GM23338 (cell line): ENCODE measurements at places on chromosomes 16 and 17. TPM values are rescaled to one million over a fixed set of nuclear protein-coding genes. Genes with fewer than 3 reads are reported as not detected.

GRCh38 chr17:58020401-58020800 lies 13.4 kb upstream of the SRSF1 start:
- no peak overlapping the region for H3K27ac ChIP-seq
- H3K4me3 ChIP-seq: no peak overlapping the region
- no peaks in the 10 kb centered on the region for H3K27me3 ChIP-seq
- peaks cover 5% of the 10 kb centered on the region for H3K4me1 ChIP-seq
- no peaks in the 10 kb centered on the region for H3K36me3 ChIP-seq

- no peaks in the 10 kb centered on the region for H3K36me3 ChIP-seq
- no peak for DNase-seq
- H3K27me3 ChIP-seq: no peaks in the 10 kb centered on the region
- no peak overlapping the region for H3K4me3 ChIP-seq
Measured at GRCh38 chr17:78599419-78599818, 22.2 kb upstream of the DNAH17 start.

DNA sequence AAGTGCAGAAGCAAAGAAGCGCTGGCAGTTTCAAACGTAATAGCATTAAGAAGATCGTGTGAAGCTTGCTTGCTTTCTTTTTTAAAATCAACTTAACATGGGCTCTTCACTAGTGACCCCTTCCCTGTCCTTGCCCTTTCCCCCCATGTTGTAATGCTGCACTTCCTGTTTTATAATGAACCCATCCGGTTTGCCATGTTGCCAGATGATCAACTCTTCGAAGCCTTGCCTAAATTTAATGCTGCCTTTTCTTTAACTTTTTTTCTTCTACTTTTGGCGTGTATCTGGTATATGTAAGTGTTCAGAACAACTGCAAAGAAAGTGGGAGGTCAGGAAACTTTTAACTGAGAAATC lies 17.4 kb upstream of the RAB11FIP4 start:
- no peaks in the 10 kb centered on the region for H3K27me3 ChIP-seq
- no peak overlapping the region for H3K27ac ChIP-seq
- DNase-seq: no peak
- H3K36me3 ChIP-seq: no peaks in the 10 kb centered on the region
- H3K4me3 ChIP-seq: no peak overlapping the region

GRCh38 chr16:68287276-68288251 lies 23.2 kb downstream of the SLC7A6OS start:
- H3K36me3 ChIP-seq: peaks cover 7% of the 10 kb centered on the region; the same call in 1 of the 2 replicates
- no peak for DNase-seq
- H3K27ac ChIP-seq: no peak overlapping the region
- H3K4me1 ChIP-seq: no peaks in the 10 kb centered on the region
- no peaks in the 10 kb centered on the region for H3K27me3 ChIP-seq

- no peaks in the 10 kb centered on the region; the same call in 1 of the 2 replicates for H3K36me3 ChIP-seq
- no peak overlapping the region for H3K4me3 ChIP-seq
- no peaks in the 10 kb centered on the region for H3K4me1 ChIP-seq
- no peaks in the 10 kb centered on the region for H3K27me3 ChIP-seq
- DNase-seq: no peak
- H3K27ac ChIP-seq: no peak overlapping the region
Measured at GRCh38 chr17:8656693-8657092, 26.2 kb upstream of the MYH10 start.

- H3K4me3 ChIP-seq: no peak overlapping the region
- DNase-seq: no peak
- no peak overlapping the region for H3K27ac ChIP-seq
Measured at GRCh38 chr17:6073620-6074019, 3.4 kb downstream of the WSCD1 start.

DNA sequence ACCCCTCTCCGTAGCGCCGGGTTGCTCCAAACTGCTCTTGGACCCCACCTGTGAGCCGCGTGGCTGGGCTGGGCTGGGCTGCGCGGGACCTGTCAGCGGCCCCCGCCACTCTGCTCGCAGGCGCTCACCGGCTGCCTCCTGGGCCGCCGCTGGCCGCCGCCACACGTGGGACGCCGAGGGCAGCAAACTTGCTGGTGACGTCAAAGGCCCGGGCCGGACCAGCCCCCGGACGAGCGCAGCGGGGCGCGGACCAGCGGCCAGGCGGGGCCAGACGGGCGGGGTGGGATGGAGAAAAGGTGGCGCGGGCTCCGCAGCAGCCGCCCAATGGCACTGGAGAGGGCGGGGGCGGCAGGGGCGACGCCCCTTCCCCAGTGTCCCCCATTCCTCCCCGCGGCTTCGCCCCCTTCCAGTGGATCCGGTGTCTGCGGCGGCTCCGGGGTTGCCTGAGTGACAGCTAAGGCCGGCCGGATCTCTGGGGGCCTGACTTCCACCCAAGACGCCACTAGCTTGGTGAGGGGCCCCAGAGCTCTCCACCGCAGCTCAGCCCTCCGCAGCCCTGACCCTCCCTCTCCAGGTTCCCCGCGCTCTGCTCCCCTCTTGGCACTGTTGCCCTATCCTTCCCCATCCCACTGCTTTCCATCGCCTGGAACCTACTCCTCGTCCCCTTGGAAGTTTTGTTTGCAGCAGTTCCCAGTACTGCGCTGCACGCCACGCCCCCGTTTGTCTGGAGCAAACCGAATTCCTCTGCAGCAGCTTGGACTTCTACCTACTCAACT lies at the start of gene HS3ST3A1:
TSS of gene HS3ST3A1 (minus strand) at position 154 of the 776 bp plus-strand sequence. CDS start 800 bp downstream, outside the sequence.
- H3K4me3 ChIP-seq: peak within 1 kb of the TSS; percentile 72
- peak within 1 kb of the TSS; percentile 11 for H3K27ac ChIP-seq
- peak; percentile 94 for DNase-seq
- no peaks in the 10 kb centered on the region for H3K36me3 ChIP-seq
- H3K27me3 ChIP-seq: peaks cover 27% of the 10 kb centered on the region

GRCh38 chr16:29151317-29151716 lies 166.5 kb downstream of the LAT start:
- H3K27ac ChIP-seq: no peak overlapping the region
- H3K27me3 ChIP-seq: no peaks in the 10 kb centered on the region
- DNase-seq: no peak

- H3K4me3 ChIP-seq: no peak overlapping the region
- H3K27me3 ChIP-seq: no peaks in the 10 kb centered on the region
- H3K27ac ChIP-seq: peak overlapping the region; percentile 86
- no peak for DNase-seq
- peaks cover 39% of the 10 kb centered on the region for H3K4me1 ChIP-seq
- no peaks in the 10 kb centered on the region for H3K36me3 ChIP-seq
Measured at GRCh38 chr16:17365211-17365541, 105.6 kb downstream of the XYLT1 start.

DNA sequence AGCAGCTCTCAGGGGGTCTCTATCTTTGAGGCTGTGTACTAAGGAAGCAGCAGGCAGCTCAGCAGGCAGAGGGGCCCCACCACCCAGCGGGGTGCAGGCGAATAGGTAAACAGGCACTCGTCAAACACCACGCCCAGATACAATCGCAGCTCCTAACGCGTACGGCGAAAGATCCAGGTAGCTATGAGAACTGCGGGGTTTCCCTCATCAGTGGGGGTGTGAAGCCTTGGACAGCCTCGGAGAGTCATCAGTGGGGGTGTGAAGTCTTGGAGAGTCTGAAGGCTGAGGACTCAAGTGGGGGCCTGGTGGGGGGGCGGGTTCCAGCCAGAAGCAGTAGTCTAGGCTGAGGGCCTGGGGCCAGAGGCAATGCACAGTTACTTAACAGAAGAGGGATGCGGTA lies 69.0 kb downstream of the RTN4RL1 start:
- no peak overlapping the region for H3K4me3 ChIP-seq
- no peaks in the 10 kb centered on the region for H3K27me3 ChIP-seq
- H3K36me3 ChIP-seq: no peaks in the 10 kb centered on the region
- peaks cover 9% of the 10 kb centered on the region for H3K4me1 ChIP-seq
- H3K27ac ChIP-seq: no peak overlapping the region

DNA sequence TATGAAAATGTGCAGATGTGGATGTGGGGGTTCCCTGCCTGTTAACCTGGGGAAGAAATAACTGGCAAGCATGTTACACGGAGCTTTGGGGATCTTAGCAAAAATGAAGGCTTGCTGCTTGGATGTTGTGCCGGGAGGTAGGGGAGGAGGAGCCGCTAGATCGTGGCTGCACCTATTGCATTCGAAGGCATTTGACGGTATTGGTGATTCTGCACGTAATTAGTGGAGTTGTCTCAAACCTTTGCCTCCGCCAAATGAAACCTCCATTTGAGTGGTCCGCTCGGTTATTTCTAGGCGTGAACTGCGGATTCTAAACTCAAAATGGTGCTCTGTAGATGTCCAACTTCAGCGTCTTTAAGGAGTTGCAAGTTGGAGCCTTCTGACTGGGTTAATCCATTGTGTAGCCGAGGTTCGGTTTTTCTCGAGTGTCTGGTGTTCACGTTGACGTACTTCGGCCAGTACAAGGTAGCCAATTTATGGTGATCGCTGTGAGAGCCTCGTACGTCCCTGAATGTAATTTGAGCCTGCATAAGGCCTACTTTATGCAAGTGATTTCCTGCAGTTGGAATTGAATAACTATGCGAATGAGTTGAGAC lies 1.5 kb downstream of the TNRC6C start:
- H3K27ac ChIP-seq: no peak overlapping the region
- peak; percentile 60 for DNase-seq
- H3K27me3 ChIP-seq: peaks cover 45% of the 10 kb centered on the region
- peaks cover 49% of the 10 kb centered on the region for H3K4me1 ChIP-seq
- no peaks in the 10 kb centered on the region for H3K36me3 ChIP-seq

- no peak overlapping the region for H3K4me3 ChIP-seq
- no peaks in the 10 kb centered on the region for H3K27me3 ChIP-seq
- no peak for DNase-seq
Measured at GRCh38 chr17:45309400-45309799, 7.4 kb downstream of the MAP3K14 start.

- no peak overlapping the region for H3K4me3 ChIP-seq
- H3K27ac ChIP-seq: no peak overlapping the region
- DNase-seq: no peak
- no peaks in the 10 kb centered on the region for H3K36me3 ChIP-seq
- peaks cover 11% of the 10 kb centered on the region for H3K4me1 ChIP-seq
- H3K27me3 ChIP-seq: no peaks in the 10 kb centered on the region
Measured at GRCh38 chr17:660453-660852, 54.2 kb downstream of the VPS53 start.

DNA sequence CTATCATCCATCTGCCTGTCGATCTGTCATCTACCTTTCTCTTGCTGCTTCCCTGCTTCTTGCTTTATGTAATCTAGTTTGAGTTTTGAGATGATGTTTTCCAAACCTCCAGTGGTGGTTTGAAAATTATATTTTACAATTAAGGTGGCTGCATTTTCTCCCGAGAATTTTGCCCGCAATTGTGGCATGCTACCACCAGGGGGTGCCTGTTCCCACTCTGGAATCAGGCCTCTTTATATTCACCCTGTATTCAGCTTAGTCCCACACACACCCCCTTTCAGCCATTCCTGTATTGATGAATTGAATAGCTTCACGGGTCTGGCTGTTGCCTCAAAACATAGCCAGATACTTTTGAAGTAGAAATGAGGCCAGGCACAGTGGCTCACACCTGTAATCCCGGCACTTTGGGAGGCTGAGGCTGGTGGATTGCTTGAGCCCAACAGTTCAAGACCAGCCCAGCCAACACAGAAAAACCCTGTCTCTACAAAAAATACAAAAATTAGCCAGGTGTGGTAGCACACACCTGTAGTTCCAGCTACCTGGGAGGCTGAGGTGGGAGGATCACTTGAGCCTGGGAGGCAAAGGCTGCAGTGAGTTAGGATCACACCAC lies 3.2 kb downstream of the PRSS22 start:
- no peaks in the 10 kb centered on the region for H3K36me3 ChIP-seq
- H3K27me3 ChIP-seq: peaks cover 16% of the 10 kb centered on the region
- no peak overlapping the region for H3K4me3 ChIP-seq
- peak; percentile 71 for DNase-seq

- H3K4me1 ChIP-seq: no peaks in the 10 kb centered on the region
- peaks cover 52% of the 10 kb centered on the region for H3K36me3 ChIP-seq
- H3K27me3 ChIP-seq: no peaks in the 10 kb centered on the region
- H3K27ac ChIP-seq: no peak overlapping the region
- no peak for DNase-seq
Measured at GRCh38 chr16:74465281-74465680, 44.0 kb upstream of the CLEC18B start.

DNA sequence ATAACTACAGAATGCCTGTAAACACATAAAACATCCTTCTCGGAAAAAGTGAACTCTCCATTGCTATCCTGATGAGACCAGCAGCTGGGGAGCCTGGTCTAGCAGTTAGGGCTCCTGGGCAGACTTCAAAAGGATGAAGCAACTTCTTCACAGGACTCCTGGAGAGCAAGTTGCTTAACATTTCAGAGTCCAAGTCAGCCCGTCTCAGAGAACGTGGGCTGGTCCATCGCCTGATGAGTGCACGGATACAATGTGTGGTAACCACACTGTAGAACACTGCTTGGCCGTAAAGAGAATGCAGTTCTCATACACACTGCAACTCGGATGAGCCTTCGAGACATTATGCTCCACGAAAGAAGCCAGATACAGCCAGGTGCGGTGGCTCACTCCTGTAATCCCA lies 52.7 kb downstream of the TMEM235 start:
- no peaks in the 10 kb centered on the region; the same call in 1 of the 2 replicates for H3K4me1 ChIP-seq
- no peak overlapping the region for H3K4me3 ChIP-seq
- no peak for DNase-seq
- no peak overlapping the region for H3K27ac ChIP-seq
- H3K27me3 ChIP-seq: no peaks in the 10 kb centered on the region
- no peaks in the 10 kb centered on the region for H3K36me3 ChIP-seq

- no peaks in the 10 kb centered on the region for H3K27me3 ChIP-seq
- H3K4me3 ChIP-seq: no peak overlapping the region
- H3K36me3 ChIP-seq: no peaks in the 10 kb centered on the region
- no peak overlapping the region for H3K27ac ChIP-seq
- DNase-seq: no peak
Measured at GRCh38 chr16:51815523-51815922, 664.5 kb upstream of the SALL1 start.

DNA sequence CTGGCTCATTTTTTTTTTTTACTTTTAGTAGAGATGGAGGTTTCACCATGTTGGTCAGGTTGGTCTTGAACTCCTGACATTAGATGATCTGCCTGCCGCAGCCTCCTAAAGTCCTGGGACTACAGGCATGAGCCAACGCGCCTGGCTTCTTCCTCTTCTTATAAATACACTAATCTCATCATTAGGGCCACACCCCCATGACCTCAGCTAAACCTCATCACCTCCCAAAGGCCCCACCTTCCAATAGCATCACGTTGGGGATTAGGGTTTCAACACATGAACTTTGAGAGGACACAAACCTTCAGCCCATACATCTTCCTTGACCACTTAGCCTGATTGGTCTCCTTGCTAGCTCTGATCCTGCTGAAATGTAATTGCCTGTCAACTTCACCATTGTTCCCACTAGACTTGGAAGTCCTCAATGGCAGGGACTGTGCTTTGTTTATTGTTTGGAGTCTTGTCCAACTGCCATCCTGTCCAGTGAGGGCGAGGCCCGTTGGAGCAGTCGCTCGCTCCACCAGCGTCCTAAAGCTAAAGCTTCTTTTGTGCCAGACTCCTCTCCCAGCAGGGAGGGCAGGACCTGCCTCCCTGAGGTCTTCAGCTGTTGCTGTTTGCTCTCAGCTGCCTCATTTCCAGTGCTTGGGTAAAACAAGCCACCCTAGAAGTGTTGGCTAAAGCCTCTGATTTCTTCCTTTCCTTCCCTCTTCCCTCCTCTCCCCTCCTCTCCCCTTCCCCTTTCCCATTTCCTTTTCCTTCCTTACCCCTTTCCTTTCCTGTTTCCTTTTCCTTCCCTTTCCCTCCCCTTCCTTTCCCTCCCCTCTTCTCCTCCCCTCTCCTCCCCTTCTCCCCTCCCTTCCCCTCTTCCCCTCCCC lies 85.3 kb downstream of the HAPSTR1 start:
- no peaks in the 10 kb centered on the region for H3K36me3 ChIP-seq
- H3K4me1 ChIP-seq: no peaks in the 10 kb centered on the region
- no peak overlapping the region for H3K27ac ChIP-seq
- H3K27me3 ChIP-seq: no peaks in the 10 kb centered on the region

TBC1D3H gene
- total RNA-seq: not detected in 2 replicates

SOCS3 gene
- 25.1 and 32.9 TPM in 2 replicates for total RNA-seq

PDILT gene
- total RNA-seq: not detected in 2 replicates

TSNAXIP1 gene
- 2.4 TPM in 1 of 2 replicates, not detected in the other for total RNA-seq

FLOT2 gene
- total RNA-seq: 66.1 and 66.3 TPM in 2 replicates

RGS11 gene
- total RNA-seq: 0.58 and 1.8 TPM in 2 replicates

STRADA gene
- total RNA-seq: 21.2 and 28.8 TPM in 2 replicates

TMEM235 gene
- not detected in 2 replicates for total RNA-seq
